NCI-H524 treated with DMSO at 0.1 percent for 48 hours (cell line): ENCODE measurements at places on chromosomes 3 and 15.

- no peak for DNase-seq
Observed at GRCh38 chr15:41474941-41475340, 18.7 kb upstream of the ITPKA start.

DNA sequence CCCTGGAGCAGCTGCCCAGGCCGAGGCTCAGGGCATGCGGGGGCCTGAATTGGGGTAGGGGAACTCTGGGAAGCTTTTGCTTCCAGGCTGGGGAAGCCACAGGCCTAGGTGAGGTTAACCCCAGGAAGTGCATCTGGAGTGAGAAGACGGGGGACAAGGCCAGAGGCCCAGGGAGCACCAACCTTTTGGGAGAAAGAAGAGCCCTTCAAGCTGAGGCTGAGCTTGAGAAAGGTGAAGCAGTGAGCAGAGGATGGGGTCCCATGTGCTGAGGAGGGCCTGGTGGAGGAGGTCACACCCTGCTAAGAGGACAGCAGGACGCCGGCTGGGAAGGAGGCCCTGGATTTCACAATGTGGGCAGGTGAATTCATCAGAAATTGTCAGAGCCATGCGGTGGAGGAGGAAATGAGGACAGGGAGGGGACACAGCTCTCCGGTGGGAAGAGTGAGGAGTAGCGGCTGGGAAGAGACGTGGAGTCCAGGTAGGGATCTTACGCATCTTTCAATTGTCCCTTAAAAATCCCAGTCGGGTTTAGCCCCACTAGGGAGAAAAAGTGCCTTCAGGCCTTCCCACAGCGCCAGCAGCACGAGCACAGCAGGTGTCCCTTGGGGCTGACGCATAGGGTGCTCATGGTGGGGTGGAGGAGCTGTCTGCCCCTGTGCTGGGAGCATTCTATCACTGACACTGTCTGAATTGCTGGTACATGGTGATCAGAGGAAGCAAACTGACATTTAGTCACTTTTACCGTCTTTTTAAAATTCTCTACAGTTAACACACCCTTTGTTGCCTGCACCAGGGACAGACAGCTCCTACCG lies 50.9 kb downstream of the HCN4 start:
- DNase-seq: no peak

DNA sequence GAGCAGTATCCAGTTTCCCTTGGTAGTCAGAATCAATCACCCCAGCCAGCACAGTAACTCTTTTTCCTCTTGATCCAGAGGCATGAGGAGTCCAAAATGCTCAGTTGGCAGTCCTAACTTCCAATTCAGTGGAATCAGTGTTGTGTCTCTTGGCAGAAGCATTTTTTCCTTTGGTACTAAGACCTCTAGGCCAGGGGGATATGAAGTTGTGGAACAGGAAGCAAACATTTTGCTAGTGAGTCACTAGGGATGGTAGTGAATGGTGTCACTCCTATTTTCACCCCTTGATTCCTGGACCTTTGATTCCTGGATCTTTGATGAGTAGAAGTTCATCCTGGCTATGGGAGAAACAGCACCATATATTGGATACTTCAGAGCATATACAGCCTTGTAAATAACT lies 70.5 kb upstream of the ALDH1A3 start:
- DNase-seq: no peak

DNA sequence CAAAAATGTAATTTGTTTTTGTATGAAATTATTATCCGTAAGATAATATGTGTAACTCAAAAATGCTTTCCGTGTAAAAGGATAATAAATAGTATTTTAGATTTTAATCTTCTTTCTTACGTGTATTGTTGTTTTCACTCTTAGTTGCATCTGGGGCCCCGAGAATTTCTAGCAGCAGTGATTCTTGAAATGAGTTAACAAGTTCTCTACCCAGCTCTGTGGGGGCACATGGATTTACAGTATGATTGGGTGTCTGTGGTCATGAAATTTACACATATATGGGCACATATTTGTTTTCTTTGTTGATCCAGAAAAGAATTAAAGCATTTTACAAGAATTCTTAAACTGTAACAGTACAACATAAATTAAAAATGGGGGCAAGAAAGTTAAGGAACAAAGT lies 145.9 kb upstream of the LRRFIP2 start:
- DNase-seq: no peak

DNA sequence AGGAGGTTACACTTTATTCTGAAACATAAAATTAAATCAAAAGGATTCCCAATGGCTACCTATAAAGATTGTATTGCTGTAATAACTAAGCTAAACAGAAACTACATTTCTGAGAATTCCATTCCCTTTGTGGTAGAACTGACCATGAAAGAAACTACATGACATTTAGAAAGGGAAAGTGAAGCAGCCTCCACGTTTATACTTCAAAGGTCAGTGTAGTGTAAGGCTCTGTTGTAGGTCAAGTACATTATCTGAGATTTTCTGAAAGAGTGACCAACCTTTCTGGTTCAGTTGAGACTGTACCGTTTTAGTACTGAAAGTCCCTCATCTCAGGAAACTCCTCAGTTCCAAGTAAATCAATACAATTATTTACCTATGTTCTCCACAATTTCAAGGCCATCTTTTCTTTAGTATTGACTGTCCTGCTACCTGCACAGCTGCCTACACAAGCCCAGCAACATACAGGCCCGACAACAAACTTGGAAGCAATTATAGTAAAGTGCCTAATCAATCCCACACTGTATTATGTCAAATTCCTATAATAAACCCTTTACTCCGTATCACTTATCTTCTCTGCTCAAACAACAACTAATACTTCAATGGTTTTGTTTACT lies 343.0 kb downstream of the PLOD2 start:
- no peak for DNase-seq

- DNase-seq: no peak
Observed at GRCh38 chr15:101543926-101544612, 54.6 kb upstream of the PCSK6 start.

GRCh38 chr15:67745073-67746006 lies 80.0 kb upstream of the SKOR1 start:
- no peak for DNase-seq

DNA sequence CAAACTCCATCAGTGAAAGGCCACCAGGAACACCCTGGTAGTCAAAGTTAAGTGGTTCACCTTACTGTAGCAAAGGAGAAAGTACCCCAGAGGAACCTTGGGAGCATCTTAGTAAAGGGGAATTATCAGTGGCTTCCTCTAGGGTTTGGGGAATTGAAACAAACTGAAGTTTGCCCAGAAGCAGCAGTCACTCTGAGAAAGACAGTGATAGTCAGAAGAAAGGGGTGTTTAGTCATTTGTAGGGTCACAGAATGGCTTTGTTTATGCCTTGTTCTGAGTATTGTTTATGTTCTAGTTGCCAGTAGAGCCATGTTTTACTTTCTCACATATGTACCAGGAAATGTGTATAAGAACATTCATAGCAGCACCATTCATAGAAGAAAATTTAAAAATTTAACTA lies 93.8 kb downstream of the FHIT start:
- DNase-seq: no peak

DNA sequence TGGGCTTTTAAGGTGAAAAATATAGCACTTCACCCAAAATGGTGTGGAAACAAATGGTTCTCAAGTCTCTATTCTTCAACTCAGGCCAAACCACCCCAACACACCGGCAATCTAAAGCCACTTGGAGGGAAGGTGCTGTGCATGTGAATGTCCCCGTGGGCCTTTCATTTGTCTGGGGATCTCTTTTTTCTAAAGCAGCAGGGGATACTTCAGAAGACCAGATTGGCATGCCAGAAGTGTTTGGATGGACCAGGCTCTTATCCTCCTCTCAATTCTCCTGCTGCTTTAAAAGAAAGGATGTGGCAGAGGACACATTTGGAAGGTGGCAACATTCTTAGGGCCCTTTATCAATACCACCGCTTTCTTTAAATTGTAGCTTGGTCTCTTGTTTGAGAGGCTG lies 193.1 kb downstream of the MEIS2 start:
- no peak for DNase-seq

DNA sequence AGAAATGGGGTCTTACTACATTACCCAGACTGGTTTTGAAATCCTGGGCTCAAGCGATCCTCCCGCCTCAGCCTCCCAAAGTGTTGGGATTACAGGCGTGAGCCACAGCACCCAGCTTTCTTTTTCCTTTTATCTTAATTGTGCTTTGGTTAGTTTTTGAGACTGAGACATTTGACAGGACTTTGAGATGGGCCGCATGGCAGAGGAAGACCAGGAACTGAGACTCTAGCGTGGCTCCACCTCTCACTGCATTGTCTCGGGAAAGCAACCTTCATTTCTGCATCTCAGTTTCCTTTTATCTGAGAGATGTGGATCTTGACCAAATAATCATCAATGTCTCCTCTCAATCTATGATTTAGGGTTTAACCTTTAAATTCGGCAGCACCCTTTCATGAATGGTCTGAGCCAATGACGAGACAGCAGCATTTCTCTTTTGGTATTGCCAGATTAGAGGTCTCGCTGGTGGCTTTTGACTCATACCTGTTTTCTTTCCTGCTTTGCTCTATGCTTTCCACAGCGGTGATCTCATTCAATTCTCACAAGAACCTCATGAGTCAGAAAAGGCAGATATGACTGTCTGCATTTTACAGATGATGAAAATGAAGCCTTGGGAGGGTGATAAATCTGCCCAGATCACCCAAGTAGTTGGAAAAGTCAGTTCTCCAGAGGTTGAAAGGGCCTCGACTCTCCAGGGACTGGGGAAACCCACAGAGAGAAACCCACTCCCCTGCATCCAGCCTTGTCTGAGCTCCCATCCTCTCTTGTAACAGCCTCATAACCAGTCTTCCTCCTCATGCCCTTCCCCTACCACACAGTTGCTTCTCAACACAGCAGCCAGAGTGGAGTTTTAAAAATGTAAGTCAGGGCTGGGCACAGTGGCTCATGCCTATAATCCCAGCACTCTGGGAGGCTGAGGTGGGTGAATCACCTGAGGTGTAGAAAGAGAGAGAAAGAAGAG lies 84.8 kb upstream of the FOXB1 start:
- no peak for DNase-seq

DNA sequence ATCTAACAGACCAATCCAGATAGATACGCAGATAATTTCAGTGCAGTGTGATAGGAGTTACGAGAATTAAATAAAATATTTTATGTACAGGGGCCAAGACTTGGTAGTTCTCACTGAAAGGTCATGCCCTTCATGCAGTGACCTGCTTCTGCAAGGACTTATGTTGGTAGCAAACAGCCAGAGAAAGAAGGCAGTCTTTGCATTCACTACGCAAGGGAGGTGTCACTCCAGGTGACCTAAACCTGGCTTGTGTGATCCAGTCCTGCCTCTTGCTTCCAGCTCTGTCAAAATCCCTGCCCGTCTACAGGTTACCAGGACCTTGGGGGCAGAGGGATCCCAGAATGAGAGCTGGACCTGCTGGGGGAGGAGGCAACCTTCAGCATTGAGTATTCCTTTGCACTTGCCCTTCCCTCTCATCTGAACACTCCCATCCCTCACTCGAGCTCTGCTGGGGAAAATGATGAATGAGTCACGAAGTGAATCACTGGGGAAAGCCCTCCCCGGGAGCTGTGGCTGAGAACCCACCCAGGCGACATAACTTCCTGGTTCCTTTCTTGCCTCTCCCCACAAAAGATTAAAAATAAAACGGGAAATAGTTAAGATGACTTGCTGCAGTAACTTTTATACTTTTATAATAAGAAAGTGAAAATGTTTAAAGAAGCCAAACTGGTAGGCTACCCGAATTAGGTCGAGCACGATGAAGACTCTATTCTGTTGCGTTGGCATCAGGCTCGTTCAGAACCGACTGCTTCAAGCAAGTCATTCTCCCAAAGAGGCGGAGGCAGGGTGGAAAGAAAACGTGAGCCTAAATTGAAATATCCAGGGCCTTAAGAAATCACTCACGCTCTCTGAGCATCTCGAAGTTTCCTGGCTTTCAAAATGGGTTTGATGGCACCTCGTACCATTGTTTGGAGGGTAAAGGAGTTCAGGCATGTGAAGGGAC lies 216.1 kb downstream of the SLCO3A1 start:
- no peak for DNase-seq

DNA sequence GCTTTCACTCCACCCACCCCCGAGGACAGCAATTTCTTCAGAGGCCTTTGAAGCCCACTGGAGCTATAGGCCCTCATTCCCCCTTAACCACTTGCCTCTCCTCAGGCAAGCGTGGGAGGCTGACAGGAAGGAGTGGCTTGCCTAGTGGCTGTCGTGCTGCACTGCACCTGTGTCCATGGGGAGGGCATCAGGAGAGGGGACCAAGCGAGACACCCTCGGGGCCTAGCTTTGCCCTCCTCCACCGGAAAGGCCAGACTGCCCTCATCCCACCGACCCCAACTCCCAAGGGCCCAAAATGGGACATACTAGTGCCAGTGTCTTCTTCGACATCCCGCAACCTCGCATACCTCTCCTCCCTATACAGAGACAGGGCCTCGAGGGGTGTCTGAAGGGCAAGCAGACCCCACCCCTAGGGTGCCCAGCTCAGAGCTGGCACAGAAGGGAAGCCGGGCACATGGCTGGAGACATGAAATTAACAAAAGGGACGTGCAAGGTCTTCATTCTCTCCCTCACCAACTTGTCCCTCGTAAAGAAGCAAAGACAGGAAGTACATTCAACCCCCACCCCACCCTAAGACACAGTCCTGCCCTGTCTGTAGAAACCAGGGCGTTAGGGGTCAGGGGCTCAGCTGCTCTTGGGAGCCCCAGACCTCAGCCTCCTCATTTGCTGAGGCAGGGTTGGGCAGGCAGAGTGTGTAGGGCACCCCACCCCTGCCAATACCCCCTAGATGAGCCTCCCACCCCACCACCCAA lies 24.3 kb downstream of the VIPR1 start:
- no peak for DNase-seq

GRCh38 chr15:61171209-61171608 lies 57.9 kb downstream of the RORA start:
- DNase-seq: no peak

GRCh38 chr15:85503151-85503799 lies 122.9 kb downstream of the AKAP13 start:
- no peak for DNase-seq

DNA sequence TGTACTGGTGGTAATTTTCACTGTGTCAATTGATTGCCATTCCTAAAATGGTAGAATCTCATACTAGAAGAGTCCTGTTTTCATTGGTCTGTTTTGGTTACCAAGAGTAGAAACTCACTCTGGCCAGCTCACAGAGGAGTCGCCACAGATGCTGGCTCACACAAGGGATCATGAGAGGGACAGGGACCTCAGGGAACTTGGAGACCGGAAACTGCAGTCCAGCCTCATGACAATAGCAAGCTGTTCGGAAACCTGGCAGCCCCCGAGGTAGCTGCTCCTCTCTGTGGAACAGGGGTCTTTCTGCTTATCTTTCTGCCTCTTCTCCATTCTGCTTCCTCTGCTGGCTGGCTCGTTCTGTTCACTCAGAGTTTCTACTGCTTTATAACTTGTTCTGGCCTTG lies 192.9 kb downstream of the PLCL2 start:
- DNase-seq: no peak

DNA sequence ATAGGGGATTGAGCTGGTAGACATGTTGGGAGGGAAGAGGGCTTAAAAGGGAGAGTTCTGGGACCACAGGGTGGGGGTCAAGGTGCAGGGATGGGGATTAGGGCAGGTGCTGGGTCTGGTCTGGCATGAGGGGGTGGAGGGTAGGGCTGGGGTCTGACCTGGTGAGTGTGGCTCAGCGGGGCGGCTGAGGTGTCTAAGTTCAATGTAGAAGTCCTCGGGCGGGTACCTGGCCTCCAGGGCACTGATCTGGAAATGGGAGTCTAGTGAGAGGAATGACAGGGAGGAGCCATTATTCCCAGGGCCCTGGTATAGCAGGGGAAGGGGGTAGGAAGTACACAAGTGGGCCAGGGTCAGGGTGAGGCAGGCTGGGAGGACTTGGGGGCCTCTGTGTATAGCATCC lies 39.6 kb downstream of the RAB11A start:
- DNase-seq: no peak
